Adipocyte (in vitro differentiated cells): ENCODE measurements at places on chromosomes 7 and 10.

DNA sequence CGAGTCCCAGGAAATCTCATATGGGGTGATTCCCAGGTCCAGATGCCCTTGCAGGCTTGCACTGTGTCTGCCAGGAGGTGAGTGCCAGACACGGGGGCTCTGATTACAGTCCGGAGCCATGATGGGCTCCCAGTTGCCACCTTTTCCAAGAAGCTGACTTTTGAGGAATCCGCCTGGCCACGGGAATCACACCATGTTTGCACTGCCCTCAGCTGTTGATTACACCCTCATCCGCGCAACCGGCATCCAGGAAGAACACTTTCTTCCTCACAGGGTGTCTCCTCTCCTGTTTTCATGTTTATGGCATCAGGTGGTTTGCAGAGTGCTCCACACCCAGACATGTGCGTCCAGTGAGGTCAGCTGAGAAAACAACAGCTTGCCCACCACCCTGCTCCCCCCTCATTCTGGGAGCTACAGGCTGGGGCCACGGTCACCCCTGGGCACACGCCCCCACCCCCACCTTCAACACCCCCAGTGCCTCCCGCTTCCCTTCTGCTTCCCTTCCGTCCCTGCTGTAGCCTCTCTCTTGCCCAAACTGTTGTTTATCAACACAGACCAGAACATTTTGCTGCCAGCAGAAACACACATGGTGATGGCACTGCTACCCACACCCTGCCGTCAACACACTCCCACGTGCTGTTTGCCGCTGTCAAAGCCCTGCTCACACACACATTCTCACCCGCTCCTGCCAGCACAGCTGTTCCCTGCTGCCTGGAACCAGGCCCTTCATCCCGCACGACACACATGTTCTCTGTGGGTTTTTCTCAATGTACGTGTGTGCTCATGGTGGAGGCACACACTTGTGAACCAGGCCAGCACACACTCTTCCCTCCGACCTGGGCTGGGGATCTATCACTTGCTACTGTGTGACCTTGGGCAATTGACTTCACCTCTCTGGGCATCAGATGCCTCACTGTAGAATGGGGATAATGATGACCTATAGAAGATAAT lies 35.8 kb downstream of the DDIT4 start:
- no peak for DNase-seq

DNA sequence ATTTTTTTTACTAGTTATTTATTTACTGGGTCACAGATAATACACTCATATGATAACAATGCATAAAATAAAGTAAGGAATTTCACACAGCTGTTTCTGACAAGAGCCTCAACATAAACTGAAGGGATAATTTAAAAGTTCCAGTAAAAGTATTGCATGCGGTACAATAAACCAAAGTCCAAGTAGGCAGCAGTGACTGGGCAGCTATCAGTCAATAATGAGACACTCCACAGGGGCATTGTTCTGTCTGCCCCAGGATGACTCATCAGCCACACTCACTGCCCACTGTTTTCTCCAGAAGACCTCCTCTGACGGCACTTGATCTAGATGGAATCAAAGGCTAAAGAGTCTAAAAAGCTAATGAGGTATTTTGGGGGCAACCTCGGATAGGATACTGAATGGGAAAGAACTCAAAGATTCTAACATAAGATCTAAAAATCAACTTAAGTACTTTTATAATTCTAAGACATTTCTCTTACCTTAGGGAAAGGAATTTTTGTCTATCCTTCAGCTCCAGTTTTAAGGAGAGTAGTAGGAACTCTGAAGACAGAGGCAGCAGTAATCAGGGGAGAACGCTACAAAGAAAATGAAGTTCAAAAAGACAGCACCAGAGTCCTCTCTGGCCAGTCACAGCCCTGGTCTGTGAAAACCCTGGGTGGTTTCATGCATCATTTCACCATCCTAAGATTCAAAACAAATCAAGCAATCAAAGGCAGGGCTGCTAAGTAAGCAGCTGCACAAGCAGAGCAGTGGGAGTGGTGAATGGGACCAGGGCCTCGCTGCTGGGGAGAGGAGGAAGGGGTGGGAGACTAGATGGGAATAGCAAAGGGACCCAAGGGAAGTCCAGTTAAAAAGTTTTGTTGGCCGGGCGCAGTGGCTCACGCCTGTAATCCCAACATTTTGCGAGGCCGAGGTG lies 175.1 kb downstream of the AVL9 start:
- DNase-seq, result peak; percentile 49

- no peak for DNase-seq
Observed at GRCh38 chr10:33189363-33189762, 145.1 kb downstream of the NRP1 start.

- DNase-seq, result no peak
Observed at GRCh38 chr10:114175667-114176066, 1.7 kb upstream of the CCDC186 start.

- DNase-seq, result no peak
Observed at GRCh38 chr10:97327348-97328294, 6.9 kb downstream of the FRAT2 start.

DNA sequence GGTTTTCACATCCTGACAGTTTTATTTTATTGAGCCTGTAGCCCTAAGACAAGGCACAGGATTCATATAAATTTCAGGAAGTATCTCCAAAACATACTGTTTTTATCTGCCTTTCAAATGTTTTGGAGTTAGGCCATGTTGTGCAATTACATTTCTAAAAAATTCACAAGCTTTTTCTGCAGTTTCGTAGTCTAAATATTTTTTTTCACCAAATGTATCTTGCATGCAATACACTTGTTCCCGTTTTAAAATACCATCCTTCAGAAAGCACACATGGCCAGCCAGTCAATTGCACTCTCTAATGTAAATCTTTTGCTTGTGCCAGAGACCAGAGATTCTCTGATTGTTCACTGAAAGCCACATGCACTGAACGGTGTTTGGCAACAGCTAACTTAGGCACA lies 161.5 kb upstream of the PRKCQ start:
- peak; percentile 72 for DNase-seq

DNA sequence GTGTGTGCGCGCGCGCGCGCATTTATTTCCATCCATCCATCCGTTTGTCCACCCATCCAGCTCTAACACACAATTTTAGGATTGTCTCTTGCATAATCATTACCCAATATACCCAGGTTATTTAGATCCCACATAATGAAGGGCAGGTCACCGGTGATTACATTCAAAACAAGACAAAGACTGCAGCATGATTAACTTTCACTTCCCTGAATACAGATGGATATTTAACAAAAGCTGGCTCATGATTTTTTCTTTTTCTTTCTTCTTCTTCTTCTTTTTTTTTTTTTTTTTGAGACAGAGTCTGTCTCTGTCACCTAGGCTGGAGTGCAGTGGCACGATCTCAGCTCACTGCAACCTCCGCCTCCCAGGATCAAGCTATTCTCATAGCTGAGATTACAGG lies 86.2 kb downstream of the SH3PXD2A start:
- no peak for DNase-seq

DNA sequence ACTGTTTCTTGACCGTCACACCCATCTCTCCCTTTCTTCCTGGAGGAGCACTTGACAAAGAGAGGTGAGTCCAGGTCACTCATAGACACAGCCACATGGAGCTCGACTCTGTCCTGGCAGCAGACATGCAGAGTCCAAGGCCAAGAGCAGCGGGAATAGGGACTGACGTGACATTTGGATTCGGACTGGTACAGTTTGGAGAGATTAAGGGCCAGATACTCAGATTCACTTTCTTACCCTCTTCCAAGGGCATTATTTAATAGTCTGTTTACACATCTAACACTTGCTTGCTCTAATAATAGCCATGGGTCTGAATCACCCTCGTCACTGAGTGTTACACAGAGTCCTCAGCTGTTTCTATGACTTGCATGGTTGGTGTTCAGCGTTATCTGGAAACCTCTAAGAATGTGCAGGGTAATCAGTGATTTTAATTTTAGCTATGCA lies 39.2 kb upstream of the OTUD1 start:
- peak; percentile 38 for DNase-seq

DNA sequence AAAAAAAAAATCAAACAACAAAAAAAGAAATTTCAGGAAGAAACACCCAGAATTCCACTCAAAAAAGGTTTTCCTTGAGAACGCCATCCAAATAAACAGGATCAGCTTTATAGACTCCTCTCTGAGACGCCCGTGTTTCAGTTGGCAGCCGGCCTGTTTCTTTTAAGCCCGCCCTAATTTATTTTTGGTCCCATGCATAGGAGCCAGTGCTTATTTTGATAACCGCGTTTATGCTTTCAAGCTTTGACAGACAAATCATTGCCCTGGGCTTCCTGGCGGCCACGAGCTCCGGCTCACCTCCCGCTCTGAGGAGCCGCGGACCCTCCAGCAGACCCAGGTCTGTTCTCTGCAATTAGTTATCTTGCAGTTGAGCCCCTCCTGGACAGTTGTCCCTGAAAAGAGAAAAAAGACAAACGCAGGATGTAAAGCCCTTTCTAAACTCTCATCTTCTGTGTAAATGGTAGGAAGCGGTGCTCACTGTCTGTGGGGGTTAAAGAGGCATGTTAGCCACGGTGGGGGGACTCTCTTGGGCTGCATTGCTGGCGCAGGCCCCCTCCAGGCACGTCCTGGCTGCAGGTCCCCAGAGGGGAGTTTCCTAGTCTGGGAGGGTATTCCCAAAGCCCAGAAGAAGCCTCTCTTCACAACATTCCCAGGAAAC lies 22.2 kb upstream of the UNCX start:
- no peak for DNase-seq

DNA sequence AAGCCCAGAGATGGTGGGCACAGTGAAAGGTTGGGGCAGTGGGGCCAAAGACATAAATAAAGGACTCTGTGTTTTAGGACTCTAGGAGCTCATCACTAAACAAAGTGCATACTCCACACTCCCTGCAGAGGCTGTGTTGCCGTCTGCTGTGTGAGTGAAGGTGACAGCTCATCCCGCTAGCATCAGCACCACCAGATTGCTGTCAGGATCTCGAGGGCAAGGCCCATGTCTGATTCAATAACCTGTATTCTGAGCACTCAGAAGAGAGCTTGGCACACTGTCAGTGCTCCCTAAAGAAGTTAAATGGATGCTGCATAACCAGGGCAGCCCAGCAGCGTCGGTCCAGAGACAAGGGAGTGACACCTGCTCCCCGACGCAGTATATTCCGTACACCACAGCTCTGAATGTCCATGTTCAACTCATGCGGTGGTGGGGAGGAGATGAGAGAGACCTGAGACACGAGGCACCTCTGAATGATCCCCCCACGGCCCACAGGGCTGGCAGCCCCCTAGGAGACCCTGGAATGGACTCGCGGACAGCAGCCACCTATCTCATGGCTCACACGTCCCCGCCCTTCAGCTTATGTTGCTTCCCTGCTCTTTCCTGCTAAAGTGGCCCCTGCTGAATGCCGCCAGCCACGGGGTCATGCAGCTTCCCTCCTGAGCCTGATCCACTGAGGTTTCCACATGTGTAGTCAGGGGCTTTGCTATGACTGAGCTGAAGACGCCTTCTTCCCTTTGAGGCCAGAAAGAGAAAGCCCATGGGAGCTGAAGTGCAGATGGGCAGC lies 132.7 kb upstream of the KCNMA1 start:
- DNase-seq, result no peak

- DNase-seq, result no peak
Observed at GRCh38 chr10:2759233-2759632, 308.1 kb upstream of the PFKP start.

- no peak for DNase-seq
Observed at GRCh38 chr7:36928718-36929117, 204.4 kb upstream of the AOAH start.

GRCh38 chr10:25300073-25300472 lies 125.3 kb downstream of the GPR158 start:
- DNase-seq, result no peak

DNA sequence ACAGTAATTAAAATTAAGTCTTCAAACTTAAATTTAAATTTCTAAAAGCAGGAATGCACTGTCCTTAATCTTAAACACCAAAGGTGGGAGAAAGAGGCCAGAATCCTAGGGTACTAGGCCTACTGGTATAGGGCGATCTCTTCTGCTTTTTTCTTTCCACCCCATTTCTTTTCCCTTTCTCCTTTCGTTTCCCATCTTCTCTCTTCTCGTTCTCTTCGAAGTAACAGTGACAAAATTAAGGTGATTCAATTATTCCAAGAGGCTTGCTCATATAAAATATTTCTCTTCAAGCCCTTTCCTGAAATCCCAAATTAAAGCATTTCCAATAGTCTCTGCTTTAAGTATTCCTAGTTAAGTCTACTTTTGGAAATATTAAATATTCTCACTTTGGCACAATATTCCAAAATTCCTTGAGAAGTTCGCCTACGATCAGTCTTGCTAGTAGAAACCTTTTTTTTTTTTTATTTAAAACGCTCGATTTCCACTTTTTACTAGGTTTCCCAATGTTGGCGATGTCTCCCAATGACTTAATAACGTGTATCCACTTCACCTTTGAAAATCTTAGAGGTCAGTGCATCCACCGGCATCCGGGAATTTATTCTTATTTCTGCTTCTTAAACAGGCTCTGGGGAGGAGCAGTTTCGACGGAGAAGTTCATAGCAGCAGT lies 765 bp upstream of the LCOR start:
- DNase-seq, result no peak

- peak; percentile 44 for DNase-seq
Observed at GRCh38 chr7:149773446-149774236, at the start of gene ZNF467. ZNF467 (minus strand) TSS chr7:149773588; CDS start chr7:149771032, 2,556 bp downstream.

DNA sequence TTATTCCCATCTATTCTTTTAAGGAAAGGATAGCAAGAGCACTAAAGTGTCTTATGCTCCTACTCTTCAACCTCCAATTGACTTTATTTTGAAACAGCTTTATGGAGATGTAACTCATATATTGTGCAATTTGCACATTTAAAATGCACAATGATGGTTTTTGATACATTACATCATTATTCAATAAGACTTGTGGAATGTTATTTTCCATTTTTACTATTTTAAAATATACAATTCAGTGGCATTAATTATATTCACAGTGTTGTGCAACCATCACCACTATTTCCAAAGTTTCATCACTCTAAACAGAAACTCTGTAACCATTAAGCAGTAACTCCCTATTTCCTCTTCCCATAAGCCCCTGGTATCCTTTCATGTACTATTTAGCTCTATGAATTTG lies 489.8 kb downstream of the NEBL start:
- DNase-seq, result no peak

DNA sequence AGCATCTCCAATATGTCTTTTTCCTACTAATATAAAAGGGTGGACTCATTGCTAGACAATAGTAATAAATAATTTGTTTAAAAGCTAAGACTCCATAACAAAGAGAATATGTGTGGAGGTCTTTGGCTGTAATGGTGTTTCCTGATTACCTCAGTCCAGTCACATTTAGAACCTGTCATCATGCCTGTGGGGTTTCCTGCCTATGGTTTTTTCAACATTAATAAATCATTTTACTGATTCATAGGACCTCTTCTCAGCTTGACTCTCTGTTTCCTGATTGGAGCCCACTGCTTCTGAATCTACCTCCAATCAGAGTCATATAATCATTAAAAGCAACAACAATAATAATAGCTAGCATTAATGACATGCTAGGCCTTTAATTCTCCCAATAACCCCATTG lies 52.4 kb upstream of the GNAI1 start:
- no peak for DNase-seq

GRCh38 chr7:96016056-96016586 lies 243.8 kb downstream of the DYNC1I1 start:
- no peak for DNase-seq

DNA sequence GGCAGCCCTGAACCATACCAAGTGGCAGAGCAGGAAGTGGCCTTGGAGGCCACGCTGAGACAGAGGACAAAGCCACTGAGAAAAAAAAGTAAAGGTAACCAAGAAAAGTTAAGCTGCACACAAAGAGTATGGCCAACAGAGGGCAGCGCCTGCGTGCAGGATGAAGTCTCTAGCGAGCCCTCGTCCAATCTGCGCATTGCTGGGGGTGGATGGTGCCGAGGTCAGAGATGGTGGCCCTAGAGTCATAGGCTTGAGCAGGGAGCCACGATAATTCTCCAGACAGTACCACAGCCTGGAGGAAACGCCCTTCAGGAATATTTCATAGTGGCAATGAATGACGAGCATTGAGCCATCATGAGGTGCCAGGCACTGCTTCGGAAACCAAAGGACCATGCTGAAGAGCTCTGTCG lies 9.7 kb downstream of the ATP6V0E2 start:
- DNase-seq, result peak; percentile 62
